ENCODE measurements at places on chromosomes 11 and 22.

DNA sequence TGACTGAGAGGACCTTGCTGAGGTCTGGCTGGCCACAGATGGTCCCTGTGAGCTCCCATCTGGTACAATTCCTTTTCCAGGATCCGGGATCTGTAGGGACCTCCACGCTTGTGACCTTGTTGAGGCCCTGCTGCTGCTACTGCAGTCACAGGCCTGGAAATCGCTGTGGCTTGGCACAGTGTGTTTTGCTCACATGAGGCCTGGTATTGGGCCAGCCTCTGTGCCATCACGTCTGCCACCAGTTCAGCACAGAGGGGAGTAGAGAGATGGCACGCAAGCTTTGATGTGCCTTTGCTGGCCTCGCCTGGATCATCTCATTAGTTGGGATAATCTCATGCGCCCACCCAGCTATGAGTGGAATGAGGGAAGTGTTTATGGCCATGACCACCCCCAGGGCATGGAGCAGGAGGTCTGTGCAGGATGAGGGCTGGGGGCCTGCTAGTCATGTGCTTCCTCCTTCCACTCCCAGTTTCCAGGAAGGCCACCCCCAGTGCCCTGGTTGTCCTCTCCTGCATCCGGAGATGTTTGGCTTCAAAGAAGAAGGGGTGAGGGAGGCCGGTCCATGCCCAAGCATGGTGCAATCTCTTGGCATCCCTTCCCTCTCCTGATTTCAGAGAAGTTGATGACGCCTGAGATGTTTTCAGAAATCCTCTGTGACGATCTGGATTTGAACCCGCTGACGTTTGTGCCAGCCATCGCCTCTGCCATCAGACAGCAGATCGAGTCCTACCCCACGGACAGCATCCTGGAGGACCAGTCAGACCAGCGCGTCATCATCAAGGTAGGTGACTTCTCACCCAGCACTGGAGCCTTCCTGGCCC, 22.4 kb downstream of the DERL3 start:
- DNase-seq = no peak

DNA sequence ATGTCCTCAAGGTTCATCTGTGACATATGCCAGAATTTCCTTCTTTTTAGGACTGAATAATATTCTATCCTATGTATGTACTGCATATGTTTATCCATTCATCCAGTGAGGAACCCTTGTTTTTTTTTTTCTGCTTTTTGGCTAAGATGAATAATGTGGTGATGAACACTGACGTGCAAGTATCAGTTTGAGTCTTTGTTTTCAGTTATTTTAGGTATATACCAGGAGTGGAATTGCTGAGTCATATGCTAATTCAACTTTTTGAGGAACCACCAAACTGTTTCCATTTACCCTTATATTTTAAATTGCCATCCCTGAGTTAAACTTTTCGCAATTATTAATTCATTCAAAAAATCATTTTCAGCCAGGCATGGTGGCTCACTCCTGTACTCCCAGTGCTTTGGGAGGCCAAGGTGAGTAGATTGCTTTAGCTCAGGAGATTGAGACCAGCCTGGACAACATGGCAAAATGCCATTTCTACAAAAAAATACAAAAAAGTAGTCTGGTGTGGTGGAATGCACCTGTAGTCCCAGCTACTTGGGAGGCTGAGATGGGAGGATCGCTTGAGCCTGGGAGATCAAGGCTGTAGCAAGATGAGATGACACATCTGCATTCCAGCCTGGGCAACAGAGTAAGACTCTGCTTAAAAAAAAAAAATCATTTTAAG, 64.2 kb downstream of the MICAL2 start:
- peak; percentile 59 for DNase-seq

GRCh38 chr11:128796270-128796669, 70.8 kb downstream of the KCNJ1 start:
- peak; percentile 53 for DNase-seq

DNA sequence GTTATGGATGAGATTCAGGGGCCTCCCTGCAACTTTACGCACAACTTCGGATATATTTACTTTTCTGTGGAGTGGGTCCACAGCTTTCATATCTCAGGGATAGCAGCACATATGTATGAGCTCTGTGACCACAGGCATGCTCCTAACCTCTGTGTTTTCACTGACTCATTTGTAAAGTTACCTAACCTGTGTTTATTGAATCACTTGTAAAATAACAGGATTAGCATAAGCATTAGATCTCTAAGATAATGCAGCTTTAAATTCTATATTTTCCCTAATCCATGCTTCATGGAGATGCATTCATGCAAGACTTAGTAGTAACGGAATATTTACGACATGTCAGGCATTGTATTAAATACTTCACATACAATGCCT, 47.9 kb upstream of the DDI1 start:
- DNase-seq = no peak

DNA sequence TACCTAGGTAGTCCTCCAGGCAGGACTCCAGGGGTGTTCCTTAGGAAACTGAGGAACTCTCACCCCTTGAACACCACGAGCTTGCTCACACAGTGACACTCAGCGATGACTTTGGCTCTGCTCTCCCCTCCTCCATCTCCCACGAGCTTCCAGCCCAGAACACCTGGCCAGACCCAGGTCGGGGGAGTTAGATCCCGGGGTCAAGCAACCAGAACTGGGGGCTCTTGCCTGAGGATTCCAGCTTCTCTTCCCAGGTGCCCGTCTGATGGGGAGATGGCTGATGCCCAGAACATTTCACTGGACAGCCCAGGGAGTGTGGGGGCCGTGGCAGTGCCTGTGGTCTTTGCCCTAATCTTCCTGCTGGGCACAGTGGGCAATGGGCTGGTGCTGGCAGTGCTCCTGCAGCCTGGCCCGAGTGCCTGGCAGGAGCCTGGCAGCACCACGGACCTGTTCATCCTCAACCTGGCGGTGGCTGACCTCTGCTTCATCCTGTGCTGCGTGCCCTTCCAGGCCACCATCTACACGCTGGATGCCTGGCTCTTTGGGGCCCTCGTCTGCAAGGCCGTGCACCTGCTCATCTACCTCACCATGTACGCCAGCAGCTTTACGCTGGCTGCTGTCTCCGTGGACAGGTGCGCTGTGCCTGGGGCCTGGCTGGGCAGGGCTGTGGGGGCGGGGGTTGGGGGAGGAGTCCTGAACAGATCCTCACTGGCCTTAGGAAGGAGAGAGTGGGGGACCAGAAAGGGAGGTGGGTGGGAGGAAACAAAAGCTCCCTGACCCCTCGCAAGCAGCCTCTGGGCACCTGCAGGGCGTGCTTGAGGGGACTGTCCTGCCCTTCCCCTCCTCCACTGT, at the start of gene GALR3:
TSS of gene GALR3 (plus strand) at position 249 of the 852 bp plus-strand sequence. CDS start at position 274, 25 bp downstream.
- DNase-seq = no peak

GRCh38 chr11:74283580-74284180, 27.8 kb downstream of the P4HA3 start:
- no peak for DNase-seq
